Activated T-cell treated with anti-CD3 and anti-CD28 coated beads, Interleukin-2, amount 50 U/mL, for 72 hours (primary cell): ENCODE measurements at places on chromosomes 11 and 22.
A peak's percentile ranks its signal among the peaks of the same experiment; 100 is the strongest.

- DNase-seq = no peak
Observed at GRCh38 chr22:43860126-43860525, 2.2 kb downstream of the SULT4A1 start.

- DNase-seq = no peak
Observed at GRCh38 chr22:47598864-47599263, 836.4 kb downstream of the TBC1D22A start.

DNA sequence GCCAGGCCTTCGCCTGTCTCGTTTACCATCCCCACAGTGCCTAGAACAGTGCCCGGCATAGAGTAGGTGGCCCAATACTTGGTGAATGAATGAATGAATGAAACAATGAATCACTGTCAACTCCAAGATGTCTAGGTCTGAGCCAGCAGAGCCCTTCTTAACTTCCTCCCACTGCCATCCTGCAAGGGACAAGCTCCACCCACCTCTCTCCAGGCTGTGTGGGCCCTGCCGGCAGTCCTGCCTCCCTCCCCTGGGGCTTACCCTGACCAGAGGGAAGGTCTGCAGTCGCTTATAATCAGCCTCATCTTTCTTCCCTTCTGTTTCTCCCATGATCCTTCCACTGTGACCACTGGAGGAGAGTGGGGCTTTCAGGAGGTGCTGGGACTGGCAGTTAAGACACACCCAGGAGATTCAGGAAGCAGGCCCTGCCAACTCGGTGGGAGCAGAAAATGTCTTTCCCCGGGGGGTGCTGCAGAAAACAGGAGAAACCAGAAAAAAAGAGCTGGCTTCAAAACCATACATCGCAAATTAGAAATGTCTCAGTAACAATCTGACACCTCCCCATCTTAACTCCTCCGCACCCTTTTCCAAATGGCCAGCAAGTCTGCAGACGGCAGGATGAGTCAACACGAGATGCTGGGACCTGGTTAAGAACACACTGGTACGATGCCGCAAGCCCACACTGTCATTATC lies 11.4 kb downstream of the DNAL4 start:
- DNase-seq = no peak

DNA sequence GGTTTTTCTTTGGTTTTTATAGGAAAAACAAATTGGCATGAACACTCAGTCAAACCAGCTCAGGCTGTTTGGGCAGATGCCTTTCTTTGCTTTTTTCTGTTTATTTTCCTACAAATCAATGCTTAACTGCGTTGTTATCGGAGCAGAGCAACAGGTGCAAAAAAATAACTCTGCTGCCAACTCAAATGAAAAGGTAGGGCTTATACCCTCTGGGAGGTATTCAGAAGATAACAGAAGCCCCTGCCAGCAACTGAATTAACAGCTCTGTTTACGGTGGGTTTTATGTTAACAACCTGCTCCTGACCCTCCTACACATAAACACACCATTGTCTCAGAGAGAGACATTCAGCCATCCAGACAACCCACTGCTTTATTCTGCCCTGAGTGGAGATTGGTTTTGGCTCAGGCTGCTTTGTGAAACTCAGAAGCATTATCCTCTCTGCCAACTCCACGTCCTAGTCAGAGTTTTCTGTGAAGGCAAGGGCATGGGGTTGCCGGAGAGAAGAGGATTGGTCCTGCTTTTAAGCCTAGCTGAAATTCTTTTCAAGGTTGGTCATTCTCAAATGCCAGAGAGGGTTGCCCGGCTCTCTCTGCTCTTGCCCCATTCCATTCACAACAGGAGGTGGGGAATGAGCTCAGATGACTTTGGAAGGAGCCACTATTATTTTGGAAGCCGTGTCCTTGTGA lies 11.4 kb downstream of the EHF start:
- DNase-seq = no peak

GRCh38 chr11:60873533-60873932 lies 6.2 kb downstream of the ZP1 start:
- DNase-seq = no peak

GRCh38 chr11:19374151-19374569 lies 133.4 kb upstream of the E2F8 start:
- DNase-seq = no peak

- DNase-seq = no peak
Observed at GRCh38 chr11:36389811-36390210, 93.7 kb downstream of the PRR5L start.

- no peak for DNase-seq
Observed at GRCh38 chr22:46153930-46154329, 3.6 kb downstream of the PPARA start.

DNA sequence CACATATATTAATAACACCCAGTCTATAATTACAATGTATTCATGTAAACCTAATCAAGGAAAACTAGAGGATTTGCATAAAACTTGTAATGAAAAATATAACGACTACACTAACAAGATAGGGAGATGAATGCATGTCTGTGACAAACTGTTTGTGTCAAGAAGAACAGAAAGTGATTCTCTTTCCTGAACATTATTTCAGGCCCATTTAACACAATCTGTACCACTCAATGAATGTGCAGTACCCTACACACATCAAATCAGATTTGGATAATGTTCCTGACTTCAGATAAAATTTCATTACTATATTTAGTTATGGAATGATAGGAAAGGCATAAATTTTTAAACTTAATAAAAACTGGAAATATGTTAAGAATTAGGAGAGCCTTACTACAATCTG lies 93.1 kb downstream of the CADM1 start:
- no peak for DNase-seq

GRCh38 chr11:59291228-59291627 lies 67.5 kb upstream of the OR5AN1 start:
- no peak for DNase-seq

- no peak for DNase-seq
Observed at GRCh38 chr22:29790061-29790460, 22.9 kb downstream of the UQCR10 start.

- DNase-seq = no peak
Observed at GRCh38 chr11:106507645-106508306, 430.3 kb downstream of the AASDHPPT start.

- no peak for DNase-seq
Observed at GRCh38 chr11:69650081-69650831, 9.3 kb downstream of the CCND1 start.

GRCh38 chr11:95450547-95451123 lies 219.6 kb upstream of the SESN3 start:
- no peak for DNase-seq

DNA sequence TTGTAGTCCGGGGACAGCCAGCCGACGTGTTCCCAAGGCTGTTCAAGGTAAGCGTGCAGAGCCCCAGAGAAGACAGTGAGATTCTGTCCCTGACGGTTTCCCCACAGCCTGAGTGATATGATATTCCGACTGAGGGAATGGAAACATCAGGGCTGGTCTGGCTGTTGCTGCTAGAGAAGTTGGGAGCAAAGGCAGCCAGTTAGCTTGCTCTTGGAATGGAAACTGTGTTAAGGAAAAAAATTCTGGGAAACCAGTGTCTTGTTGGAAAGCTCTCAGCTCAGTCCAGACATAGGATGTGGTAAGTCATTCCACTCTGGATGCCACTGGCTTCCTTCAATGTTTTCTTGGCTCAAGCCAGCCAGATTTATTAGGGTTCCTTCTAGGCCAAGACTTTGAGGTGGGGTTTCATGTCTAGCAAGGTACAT lies 8.8 kb downstream of the CRY2 start:
- DNase-seq = no peak

- DNase-seq = no peak
Observed at GRCh38 chr11:123505546-123506299, 75.7 kb downstream of the GRAMD1B start.

DNA sequence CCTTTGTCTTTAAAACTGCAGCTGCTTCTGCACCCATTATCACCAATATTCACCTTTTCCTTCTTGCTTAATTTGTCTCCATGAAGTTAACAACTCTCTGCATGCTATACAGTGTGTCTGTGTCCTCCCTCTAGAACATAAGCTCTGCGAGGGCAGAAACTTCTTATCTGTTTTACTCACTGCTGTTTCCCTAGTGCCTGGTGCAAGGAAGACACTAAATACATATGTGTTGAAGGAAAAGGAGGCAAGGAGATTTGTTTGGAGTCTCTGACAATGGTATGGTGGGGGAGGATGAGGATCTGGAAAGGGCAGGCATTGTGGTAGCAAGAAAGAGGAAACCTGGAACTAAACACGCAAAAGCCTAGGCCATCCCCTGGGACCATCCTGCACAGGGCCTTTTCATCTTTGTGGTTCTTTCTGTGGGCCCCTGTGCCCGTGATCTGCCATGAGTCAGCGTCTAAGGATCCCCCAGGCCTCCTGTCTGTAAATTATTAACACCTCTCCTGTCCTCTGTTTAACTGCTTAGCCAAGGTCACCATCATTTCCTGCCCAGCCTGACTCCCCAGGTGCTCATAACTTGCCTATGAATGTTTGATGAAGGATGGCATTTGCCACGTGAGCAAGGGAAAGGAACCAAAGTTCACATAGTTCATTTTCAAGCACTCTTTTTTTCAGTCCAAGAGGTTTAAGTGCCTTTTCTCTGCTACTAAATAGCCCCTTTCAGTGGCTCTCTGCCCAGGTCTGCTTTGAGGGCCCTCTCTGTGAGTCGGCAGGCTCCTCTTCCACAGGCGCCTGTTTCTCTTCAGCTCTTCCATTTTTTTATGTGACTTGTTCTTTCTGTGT lies 131.1 kb downstream of the RASSF10 start:
- no peak for DNase-seq

DNA sequence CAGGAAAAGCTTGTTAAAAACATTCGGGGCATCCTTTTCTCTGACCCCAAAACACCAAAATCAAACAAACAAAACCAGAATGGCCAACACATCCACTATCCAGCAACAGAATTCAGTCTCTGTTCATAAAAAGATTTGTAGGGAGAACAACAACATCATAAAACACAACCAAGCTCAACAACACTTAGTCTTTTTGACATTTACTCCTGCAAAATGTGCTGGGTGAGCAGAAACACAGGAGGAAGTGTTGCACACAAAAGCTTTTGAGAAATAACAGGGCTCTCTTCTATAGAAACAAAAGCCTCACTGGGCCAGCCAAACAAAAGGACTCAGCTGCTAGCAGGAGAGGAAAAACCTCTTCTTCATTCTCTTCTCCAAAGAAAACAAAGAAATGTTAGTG lies 736.0 kb upstream of the CCDC90B start:
- DNase-seq = no peak

- no peak for DNase-seq
Observed at GRCh38 chr11:76768088-76768908, 14.9 kb upstream of the TSKU start.

- DNase-seq = no peak
Observed at GRCh38 chr22:38111925-38112355, 1.5 kb upstream of the BAIAP2L2 start.

DNA sequence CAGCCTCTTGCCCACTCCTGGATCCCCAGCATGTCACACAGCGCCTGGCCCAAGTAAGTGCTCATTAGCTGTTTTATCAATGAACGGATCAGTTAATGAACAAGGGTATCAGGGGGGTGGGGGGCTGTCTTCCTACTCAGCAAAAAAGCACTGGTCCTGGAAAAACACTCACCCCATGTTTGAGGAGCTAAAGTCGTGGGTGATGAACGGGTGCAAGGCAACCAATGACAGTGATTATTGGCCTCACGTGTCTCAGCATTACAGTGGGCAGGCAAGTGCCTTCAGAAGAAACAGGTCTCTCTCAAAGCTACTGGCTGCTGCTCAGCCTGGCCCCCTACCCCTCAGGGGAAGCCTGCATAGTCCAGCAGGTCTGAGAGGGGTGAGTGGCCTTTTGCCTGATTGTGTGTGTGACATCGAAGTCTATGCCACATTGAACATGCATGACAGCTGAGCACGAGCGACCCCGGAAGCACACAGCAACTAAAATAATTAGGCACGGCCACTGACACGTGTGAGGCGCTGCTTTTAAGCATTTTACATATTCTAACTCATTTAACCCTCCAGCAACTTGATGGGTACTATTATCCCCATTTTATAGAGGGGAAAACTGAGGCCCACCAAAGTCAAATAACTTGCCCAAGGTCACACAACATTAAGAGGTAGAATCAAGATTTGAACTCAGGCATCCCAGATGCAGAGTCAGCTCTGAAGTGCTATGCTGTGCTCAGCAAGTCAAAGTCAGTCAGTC lies 2.6 kb upstream of the MS4A10 start:
- DNase-seq = no peak

- no peak for DNase-seq
Observed at GRCh38 chr11:120539667-120540369, 28.3 kb downstream of the GRIK4 start.

- DNase-seq = no peak
Observed at GRCh38 chr11:36056160-36056751, 112.4 kb downstream of the LDLRAD3 start.

DNA sequence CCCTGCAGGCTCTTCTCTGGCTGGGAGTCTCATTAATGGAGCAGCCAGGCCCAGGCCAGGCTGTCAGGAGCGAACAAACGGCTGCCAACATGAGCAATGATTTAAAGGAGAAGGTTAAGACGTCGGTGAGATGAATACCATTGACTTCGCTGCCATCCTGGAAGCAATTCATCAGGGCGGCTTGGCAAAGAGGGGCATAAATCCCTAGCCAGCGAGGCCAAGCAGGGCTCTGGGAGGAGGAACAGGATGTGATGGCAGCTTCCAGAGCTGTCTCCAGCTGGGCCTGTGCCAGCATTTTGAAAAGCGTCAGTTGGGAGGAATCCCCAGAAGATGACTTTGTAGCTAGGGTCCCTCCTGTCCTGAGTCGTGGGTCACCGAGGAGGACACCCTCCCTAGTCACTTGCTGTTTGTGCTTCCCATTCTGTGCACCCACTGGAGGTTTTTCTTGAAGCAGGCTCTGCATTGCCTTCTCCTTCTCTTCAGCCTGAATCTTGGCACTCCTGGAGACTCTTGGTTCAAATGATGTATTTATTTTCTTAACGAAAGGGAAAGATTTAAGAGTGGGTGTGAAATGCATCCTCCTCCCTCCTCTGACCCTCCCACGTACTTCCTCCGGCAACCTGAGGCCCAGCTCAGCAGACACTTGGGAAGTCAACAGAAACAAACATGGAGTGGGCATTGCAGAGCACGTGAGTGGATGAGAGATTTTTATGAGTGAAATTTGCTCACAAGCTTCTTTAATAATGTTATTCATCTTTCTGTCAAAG lies 476.3 kb upstream of the CADM1 start:
- no peak for DNase-seq

DNA sequence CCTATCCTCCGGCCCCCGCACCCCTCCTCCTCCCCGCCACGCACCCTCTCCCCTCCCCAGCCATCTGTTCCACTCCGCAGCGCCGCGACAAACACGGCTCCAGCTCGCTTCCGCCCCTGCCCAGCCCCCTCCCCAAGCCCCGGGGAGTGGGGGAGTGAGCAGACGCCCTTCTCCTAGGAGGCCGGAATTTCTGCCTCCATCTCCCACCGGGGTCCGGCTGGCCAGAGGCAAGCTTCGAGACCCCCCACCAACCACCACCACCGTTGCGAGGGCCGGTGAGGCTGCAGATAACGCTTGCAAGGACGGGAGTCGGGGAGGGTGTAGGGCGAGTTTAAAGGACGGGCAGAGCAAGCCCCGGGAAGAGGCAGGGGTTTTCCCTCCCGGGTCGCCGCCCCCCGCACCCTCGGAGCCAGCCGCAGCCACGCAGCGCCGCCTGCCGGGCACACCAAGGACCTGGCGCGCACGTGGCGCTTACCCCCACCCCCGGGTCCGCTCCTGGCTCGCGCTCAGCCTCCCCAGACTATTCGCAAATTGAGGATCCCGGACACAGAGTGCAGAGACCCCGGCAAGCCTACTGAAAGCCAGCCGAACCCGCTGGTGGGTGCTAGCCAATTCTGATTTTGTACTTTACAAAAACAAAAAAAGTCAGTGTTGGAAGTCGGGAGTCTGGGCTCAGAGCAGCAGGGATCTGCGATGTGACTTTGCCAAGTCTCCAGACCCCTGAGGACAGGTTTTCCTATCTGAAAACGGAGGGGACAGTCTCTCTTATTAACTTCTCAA lies 22.6 kb downstream of the RTN4RL2 start:
- peak; percentile 75 for DNase-seq

- DNase-seq = no peak
Observed at GRCh38 chr11:75203138-75203537, 37.4 kb upstream of the TPBGL start.
